Fibroblast of villous mesenchyme (primary cell): ENCODE measurements at places on chromosomes 6 and 20. TPM values are rescaled to one million over a fixed set of nuclear protein-coding genes. Genes with fewer than 3 reads are reported as not detected.

- no peak for DNase-seq
Observed at GRCh38 chr6:66328200-66328599, 621.2 kb upstream of the EYS start.

DNA sequence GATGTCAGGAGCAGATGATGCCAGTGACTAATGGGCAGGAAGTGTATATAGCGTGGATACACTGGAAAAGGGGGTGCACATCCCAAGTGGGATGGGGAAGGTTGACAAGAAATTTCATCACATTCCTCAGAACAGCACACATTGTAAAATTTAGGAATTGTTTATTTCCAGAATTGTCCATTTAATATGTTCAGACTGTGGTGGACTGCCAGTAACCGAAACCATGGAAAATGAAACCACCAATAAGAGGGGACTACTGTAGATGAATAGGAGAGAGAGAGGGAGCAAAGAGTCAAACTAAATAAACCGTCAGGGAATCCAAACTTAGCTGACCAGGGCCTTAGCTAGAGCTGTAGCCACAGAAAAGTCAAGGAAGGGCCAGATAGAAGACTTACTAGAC is 164.4 kb upstream of the PRDM1 start:
- no peak for DNase-seq

The MATN4 gene
- total RNA-seq: not detected in 2 replicates

DNA sequence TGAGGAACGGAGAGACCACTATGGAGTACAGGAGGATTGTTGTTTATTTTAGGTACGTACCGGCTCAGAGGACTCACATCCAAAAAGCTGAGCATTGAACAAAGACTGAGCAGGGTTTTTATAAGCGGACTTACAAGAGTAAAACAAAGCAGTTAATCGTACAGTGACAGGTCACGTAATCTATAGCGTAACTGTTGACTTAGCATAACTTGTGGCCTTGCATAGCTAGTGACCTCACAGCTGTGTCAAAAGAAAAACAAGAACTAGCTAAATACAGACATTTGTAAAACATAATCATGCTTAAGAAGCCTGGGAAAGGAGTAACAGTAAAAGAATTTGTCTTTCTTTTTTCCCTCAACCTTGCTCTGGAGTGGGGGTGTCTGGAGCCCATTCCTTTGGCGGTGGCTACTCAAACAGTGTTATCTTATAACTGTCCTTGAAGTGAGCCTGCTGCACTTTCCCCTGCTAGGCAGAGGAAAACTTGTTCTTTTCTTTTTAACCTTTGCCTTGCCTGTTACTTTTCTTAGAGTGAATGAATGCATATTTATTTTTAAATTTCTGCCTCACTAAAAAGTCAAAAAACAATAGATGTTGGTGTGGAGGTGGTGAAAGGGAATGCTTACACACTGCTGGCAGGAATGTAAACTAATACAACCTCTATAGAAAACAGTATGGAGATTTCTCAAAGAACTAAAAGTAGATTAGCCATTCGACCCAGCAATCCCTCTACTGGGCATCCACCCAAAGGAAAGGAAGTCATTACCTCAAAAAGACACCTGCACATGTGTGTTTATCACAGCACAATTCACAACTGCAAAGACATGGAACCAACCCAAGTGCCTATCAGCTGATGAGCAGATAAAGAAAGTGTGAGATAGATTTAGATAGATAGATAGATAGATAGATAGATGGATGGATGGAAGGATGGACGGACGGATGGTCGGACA is 109.0 kb downstream of the TAF4 start:
- DNase-seq: peak; percentile 42

DNA sequence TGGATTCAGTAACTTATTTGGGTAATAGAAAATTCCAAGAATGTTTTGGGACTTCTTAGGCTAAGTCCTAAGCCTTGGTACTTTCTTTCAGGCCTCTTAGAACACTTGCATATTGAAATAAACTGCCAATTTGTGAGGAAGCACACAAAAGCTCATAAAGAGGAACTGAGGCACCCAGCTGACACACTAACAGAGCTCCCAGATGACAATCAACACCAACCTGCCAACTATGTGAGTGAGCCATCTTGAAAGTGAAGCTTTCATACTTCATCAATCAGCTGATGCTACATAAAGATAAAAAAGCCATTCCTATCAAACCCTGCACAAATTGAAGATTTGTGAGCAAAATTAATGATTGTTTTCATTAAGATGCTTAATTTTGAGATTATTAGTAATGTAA is 832.5 kb upstream of the EPHA7 start:
- DNase-seq: no peak

The ITPR3 gene
- 15.1 and 20.6 TPM in 2 replicates for total RNA-seq

DNA sequence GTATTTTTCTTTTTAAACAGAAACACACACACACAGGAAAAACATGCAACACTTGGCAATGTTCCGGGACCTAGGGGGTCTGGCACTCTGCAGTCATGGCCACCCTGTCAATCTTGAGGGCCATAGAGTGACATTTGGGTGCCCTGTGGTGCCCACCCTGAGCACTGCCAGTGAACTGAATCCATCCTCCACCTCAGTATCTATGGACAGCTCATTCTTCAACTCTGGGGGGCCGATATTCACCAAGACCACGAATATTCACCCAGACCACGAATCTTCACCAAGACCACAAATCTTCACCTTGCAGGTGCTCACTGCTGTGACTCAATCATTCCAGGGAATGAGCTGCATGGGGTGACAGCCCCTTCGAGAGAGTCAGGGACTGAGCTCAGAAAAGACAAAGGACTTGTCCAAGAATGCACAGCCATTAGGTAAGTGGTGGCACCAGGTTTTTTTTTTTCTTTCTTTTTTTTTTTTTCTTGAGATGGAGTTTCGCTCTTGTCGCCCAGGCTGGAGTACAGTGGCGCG is 19.1 kb downstream of the SNAI1 start:
- DNase-seq: no peak

GRCh38 chr6:259901-260508 is 32.3 kb upstream of the DUSP22 start:
- DNase-seq: no peak

GRCh38 chr20:17799575-17800227 is 99.9 kb downstream of the BANF2 start:
- no peak for DNase-seq

- DNase-seq: no peak
Observed at GRCh38 chr20:61659246-61659993, 406.3 kb downstream of the TAF4 start.

DNA sequence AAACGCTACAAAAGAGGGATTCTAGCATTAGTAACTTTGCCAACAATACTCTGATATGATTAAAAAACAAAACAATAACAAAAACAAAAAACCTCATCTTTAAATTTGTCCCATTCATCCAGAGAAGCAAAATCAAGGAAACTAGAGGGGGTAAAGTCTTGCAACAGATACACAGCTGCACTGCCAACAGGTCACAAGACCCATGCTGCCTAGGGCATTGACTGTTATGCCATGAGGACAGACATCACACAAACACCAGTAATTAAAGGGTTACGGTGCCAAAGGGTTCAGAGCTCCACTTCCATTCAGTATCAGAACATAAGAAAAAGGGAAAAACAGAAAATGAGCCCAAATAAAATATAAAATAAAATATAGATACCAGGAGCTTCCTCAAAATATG is 1.6 kb downstream of the TBC1D20 start:
- DNase-seq: peak; percentile 58

DNA sequence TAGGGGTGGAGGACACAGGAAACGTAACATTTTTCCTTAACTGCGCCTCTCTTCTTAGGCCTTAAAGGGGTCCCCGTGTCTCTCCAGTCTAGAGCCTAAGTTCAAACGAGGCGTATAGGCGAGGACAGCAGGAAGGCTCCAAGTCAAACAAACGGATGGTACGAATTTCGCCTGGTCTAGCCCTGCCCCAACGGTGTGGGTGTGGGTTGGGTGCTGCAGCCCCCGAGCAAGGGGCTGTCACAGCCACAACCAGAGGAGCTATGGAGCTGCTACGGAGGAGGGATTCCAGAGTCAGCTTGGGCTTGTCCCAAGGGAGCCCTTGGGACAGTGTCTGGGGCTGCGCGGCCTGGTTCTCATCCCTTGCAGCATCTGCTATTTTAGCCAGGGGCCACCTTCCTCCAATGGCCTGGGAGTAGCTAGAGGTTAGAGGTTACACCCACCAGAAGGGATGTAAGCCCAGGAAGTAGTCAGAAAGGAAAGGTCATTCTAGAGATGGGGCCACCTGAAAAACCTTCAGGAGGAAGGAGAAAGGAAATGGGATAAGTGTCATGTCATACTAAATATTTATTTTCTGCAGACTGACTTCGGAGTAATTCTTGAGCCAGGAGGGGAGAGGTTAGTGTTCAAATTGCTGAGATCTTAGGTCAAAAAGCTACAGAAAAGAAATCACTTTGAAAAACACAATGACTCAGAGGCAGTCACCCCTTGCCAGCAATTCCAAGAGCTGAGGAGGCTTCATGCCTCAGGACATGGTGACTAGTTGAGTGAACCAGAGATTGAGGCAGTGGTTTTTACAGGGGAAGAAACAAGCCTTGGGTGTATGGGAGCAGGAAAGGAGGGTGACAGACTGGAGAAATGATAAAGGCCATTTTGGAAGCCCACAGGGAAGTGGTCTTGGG is 21.7 kb downstream of the VPS52 start:
- peak; percentile 62 for DNase-seq

GRCh38 chr20:55103188-55103587 is 627.8 kb downstream of the DOK5 start:
- no peak for DNase-seq

DNA sequence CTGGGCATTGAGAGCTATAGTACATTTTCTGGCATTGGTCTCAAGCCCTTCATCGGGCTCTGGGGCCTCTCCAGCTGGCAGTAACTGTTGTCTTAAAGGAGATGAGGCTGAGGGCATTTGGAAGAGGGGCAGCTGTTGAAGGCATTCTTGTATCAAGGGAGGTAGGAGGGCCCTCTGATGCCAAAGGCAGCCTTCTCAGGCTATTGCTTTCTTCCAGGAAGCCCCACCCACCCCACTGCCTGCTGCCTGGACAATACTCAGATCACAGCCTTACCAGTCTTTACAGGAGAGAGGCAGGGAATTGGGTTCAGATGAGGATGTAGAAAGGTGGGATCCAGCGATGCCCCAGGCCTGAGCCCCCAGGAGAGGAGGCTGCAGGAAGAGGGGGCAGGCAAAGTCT is 46.0 kb downstream of the CPXM1 start:
- no peak for DNase-seq

The GTSF1L gene
- not detected in 2 replicates for total RNA-seq

The PTCHD4 gene
- 4.2 and 4.7 TPM in 2 replicates for total RNA-seq

GRCh38 chr20:16575390-16576140 is 2.3 kb upstream of the KIF16B start:
- DNase-seq: no peak

GRCh38 chr6:44057931-44058616 is 69.2 kb downstream of the MRPL14 start:
- DNase-seq: peak; percentile 81

GRCh38 chr6:20882014-20882413 is 347.8 kb downstream of the CDKAL1 start:
- no peak for DNase-seq

The HEY2 gene
- total RNA-seq: 0.32 TPM in 1 of 2 replicates, not detected in the other

GRCh38 chr6:27505209-27506027 is 32.5 kb upstream of the ZNF184 start:
- peak; percentile 31 for DNase-seq

GRCh38 chr6:139378882-139379341 is 4.5 kb upstream of the CITED2 start:
- DNase-seq: peak; percentile 34

- no peak for DNase-seq
Observed at GRCh38 chr6:164098857-164099267, 684.3 kb downstream of the QKI start.

DNA sequence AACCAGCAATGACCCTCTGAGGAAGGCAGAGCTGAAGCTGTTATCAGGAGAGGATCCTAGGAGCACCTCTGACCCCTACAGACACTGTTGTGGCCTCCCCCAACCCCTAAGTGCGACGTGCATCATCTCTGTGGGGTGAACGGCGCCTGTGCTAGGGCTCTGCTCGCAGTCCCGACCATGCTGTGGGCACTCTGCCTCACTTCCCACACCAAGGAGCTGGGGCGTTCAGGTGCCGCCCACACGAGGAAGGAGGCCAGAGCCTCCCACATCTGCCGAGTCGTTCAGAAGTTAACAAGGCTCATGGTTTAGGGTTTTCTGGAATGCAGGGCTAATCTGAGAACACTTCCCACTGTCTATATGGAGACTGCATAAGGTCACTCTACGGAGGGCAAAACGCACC is 62.1 kb downstream of the GINS1 start:
- DNase-seq: no peak

GRCh38 chr20:51750037-51750769 is 18.0 kb downstream of the ATP9A start:
- DNase-seq: peak; percentile 79

The PI16 gene
- under 0.01 TPM in 2 replicates for total RNA-seq

The C6orf132 gene
- 2.6 and 4.3 TPM in 2 replicates for total RNA-seq

The PRR3 gene
- total RNA-seq: 5.8 and 6.0 TPM in 2 replicates

GRCh38 chr20:33164763-33165095 is 3.2 kb upstream of the BPIFA2 start:
- DNase-seq: no peak

- DNase-seq: no peak
Observed at GRCh38 chr20:56467968-56468315, 485 bp upstream of the RTF2 start.

The LST1 gene
- total RNA-seq: not detected in 2 replicates

DNA sequence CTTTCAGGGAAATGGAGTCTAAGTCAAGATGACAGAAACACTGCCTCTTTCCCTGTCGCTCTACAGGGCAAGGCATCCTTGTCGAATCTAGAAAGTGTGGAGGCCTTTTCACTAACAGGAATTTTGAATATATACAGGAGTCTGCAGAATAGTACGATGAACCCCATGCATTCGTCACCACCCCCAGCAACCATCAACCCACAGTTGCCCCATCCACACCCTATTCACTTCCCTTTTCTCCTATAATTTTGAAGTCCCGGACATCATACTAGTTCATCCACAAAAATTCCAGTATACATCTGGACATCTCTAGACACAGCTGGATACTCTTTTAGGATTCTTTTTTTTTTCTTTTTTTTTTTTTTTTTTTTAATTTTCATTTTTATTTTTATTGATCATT is 80.7 kb upstream of the RIN2 start:
- DNase-seq: no peak

- peak; percentile 86 for DNase-seq
Observed at GRCh38 chr6:49606721-49607390, 29.8 kb downstream of the RHAG start.
